ENCODE measurements at places on chromosomes 2 and 18.
A peak's percentile ranks its signal among the peaks of the same experiment; 100 is the strongest.

GRCh38 chr2:234393354-234393753, 103.5 kb downstream of the ARL4C start:
- no peak for DNase-seq

- no peak for DNase-seq
Measured at GRCh38 chr2:188701836-188702235, 272.3 kb upstream of the COL3A1 start.

DNA sequence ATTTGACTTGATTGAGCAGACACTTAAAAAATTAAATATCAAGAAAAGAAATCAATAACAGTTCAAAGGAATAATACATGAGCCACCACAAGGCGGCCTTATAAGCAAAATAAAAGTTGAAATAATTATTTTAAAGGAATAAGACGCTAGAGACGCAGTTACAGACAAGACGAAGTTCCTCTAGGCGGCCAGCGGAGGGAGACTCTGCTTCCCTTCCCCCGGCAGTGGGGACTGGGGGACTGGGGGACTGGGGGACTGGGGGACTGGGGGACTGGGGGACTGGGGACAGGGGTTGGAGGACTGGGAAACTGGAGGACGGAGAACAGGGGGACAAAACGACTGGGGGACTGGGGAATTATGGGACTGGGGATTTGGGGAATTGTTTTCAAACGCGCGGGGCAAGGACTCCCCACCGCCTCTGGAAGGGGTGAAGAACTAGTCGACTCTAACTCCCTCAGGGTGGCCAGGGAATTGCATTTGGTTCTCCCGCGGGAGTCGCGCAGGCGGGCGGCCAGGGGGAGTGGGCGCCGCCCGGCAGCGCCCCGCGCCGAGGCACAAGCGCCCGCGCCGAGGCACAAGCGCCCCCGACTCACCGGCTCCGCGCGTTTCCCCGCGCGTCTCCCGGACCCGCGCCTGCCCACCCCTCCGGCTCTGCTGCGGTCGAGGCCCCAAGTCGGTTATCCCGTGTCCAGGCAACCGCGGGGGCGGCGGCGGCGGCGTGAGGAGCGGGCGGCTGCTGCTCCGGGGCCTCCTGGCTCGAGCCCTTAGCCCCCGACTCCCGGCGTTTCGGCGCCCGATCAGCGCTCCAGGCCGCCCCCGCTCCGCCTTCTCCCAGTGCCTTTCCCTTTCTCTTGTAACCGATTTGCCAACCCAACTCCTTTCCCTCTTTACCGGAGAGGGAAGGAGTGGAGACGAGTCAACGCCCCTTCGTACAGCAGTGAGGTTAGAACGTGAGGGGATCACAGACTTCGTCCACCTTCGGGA, at the start of gene CCDC178:
Gene CCDC178, minus strand, starts transcription at position 662 of the 984 bp plus-strand sequence. CDS start 28,633 bp downstream, outside the sequence.
- DNase-seq: no peak

DNA sequence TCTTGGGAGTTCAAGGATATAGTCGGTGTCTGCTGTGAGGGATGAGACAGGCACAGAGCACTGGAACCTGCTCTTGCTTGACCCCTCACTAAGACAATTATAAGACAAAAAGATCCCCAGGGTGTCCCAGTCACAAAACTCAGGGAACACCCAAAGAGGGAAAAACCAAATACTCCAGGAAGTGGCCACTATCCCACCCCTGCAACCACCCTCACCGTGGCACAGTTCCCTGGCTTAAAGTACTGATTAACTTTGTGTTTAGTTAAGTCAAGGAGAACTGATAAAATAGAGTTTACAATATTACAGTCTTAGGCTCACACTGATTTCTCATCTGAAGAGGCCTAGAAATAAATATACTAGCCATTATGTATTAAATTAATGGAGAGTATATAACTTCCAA, 13.5 kb downstream of the IL36B start:
- DNase-seq: no peak

- DNase-seq: no peak
Measured at GRCh38 chr2:130762910-130763385, 7.6 kb downstream of the AMER3 start.

GRCh38 chr2:146927080-146927711, 917.6 kb upstream of the ACVR2A start:
- DNase-seq: no peak

GRCh38 chr2:237603049-237603717, 12.6 kb upstream of the RAB17 start:
- DNase-seq: no peak

- no peak for DNase-seq
Measured at GRCh38 chr2:105809097-105809473, 64.4 kb downstream of the NCK2 start.

GRCh38 chr2:124609667-124610066, 584.6 kb downstream of the CNTNAP5 start:
- no peak for DNase-seq

GRCh38 chr18:46696268-46696667, 39.2 kb upstream of the LOXHD1 start:
- DNase-seq: no peak

DNA sequence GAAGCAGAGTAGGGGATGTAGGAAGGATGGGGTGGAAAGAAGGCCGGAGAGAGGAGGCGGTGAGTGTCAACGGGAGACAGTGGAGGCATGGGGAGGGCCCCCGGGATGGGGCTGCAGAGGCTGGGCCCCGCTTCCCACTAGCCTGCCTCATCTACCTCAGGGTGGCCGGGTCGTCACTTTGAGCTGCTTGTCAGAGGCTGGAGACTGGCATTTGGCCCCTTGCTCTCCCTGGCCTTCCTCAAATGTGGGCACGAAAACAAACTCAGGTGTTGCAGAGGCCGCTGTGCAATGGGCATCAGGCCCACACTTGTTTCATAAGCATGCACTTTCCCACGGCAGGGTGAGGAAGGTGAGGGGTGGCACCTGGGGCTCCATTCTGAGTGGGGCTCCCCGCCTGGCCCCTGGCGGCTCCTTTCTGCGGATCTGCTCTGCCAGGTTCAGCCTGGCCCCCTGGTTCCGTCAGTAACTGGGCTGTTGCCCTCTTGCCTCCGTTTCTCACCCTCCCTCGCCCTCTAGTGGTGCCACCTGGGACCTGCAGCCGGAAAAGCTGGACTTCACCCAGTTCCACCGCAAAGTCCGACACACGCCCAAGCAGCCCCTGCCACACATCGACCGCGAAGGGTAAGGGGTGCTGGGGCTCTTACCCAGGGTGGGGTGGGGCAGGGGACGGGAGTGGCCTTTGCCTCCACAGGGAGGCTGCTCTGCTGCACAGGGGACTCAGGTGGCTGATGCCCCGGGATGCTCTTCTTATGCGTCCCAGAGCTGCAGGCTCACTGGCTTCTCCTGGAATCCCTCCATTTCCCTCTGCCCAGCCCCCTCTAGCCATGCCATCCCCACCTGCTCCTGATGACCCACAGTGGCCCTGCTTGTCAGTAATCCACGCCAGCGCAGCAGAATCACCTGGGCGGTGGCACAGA, 125.4 kb downstream of the CTIF start:
- no peak for DNase-seq

- DNase-seq: peak; percentile 81
Measured at GRCh38 chr2:38187541-38188011, 111.6 kb upstream of the CYP1B1 start.

DNA sequence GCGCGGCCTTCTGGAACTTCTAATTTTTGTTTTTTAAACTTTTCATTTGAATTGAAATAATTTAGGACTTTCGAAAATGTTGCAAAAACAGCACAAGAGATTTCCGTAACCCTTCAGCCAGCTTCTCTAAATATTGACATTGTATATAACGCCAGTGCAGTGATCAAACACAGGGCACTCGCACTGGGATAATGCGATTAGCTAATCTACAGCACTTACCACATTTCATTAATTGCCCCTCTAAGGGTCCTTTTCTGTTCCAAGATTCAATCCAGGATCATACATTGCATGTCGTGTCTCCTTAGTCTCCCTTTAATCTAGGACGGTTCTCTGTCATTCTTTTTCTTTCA, 343 bp upstream of the CD302 start:
- no peak for DNase-seq

DNA sequence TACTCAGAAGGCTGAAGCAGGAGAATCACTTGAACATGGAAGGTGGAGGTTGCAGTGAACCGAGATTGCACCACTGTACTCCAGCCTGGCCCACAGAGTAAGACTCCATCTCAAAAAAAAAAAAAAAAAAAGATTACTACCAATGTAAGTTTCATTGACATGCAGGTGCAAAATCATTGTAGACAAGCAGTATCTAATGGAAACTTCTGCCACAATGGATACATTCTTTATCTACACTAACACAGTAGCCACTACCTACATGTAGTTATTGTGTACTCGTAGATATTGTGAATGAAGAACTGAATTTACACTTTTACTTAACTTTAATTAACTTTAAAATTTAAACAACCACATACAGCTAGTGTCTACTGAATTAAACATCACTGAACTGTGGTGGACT, 10.6 kb downstream of the PPP3R1 start:
- DNase-seq: no peak

DNA sequence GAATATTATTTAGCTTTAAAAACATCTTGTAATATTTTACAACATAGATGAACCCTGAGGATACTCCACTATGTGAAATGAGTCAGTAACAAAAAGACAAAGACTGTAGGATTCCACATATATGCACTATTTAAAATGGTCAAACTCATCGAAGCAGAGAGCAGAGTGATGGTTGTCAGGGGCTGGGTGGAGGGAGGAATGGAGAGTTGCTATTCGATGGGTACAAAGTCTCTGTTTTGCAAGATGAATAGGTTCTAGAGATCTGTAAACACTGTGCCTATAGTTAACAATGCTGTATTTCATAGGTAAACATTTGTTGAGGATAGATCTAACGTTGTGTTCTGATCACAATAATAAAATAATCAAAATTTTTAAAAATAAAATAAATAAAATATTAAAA, 1675.9 kb upstream of the CELF4 start:
- no peak for DNase-seq

- no peak for DNase-seq
Measured at GRCh38 chr2:110140401-110140800, 24.8 kb upstream of the MALL start.

GRCh38 chr2:70861777-70862625, 26.4 kb upstream of the CD207 start:
- peak; percentile 23 for DNase-seq

DNA sequence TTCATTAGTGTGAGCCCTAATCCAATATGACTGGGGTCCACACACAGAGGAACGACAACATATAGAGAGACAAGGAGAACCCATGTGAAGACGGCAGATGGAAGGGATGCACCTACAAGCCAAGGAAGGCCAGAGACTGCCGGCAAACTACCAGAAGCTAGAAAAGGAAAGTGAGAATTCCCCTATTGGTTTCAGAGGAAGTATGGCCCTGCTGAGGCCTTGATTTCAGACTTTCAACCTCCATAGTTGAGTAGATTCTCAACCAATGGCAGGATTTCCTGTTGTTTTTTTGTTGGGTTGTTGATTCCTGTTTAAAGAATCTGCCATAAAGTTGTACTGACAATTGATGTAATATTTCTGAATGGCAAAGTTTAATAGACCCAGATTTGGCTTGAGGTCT, 241.5 kb downstream of the SATB2 start:
- DNase-seq: no peak

DNA sequence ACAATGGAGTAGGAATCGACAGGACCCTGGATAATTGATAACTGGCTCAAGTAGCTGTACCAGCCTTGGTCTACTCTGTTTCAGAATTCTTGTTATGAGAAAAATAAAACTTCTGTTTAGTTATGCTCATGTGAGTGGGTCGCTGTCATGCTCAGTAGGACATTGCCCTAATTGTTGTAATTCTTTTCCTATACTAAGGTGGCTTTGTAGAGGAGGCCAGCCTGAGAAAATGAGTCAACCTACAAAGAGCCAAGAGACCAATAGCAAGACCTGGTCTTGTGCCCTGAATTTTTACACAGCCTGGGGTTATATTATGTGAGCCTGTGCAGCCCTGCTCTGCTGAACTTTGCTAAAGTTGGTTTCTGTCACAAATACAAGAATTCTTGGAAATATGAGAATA, 238.4 kb downstream of the MEIS1 start:
- DNase-seq: no peak

DNA sequence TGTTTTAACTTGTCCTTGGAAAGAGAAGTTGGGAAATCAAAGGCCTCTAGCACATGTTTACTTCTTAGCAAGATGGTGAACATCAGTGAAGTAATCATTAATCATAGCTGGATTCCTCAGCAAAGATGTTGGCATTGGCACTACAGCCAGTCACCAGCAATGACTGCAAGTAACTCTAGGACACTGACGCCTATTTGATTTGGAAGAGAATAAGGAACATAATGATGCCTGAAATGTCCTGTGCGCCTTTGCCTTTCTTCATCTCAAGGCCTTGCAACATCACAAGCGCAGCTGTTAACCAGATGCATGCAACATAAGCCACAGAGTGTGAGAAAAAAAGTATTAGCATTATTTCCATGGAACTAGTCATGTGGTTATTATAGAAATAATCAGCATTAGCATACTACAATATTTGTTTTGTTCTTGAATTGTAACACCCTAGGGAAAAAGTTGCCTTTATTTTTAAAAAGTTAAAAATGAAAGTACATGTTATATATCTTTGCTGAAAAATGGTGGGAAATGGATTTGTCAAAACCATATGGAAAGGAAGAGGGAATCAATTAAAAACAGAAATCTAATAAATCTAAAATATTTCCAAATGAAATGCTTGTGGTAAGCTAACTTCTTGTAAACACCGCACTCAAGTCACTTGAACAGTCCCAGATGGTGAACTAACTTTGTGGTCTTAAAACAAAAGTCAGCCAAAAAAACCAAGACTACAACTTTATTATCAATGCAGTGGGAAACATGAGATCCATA, 55.6 kb downstream of the THADA start:
- DNase-seq: peak; percentile 97

- DNase-seq: no peak
Measured at GRCh38 chr2:102508863-102509262, 35.8 kb downstream of the SLC9A4 start.

DNA sequence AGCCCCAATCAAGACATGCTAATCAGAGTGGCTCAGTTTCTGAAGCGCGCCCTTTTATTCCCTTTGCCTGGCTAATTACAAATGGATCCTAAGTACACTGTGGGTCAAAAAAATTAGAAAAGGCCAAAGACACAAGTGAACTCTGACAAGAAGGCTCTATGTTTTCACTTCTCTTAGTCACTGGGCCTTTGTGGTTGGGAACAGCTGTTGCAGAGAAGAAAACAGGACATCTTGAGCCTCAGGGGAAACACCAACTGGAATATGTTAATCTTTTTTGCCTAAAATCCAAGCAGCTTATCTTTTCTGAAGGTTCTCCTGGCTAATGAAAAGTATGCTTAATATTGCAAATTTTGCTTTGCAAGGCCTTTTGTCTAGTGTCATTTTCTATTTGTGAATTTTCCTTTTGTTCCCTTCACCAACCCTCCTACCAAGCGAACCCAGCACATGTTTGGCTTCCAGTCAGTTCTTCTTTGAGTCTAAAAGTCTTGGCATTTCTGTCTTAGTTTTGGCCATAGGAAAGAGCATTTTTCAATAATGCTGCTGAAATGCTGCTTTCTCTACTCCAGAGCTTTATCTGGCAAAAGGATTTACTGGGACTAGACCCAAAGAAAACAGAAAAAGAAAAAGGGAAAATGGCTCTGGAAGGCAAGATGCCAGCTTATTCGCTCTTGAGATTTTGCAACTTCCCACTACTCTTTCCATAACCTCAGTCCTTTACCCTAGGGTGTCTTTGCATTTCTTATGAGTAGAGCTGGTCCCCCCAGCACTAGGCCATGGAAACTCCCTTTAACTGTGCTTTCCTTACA, 440.2 kb upstream of the ST6GAL2 start:
- DNase-seq: no peak

GRCh38 chr2:37894601-37895000, 30.5 kb upstream of the RMDN2 start:
- no peak for DNase-seq

GRCh38 chr2:24824071-24824588, 30.9 kb downstream of the CENPO start:
- DNase-seq: no peak

- no peak for DNase-seq
Measured at GRCh38 chr2:216658757-216659156, 25.5 kb downstream of the IGFBP2 start.
